ENCODE measurements at places on chromosomes 5 and 9. TPM values are rescaled to one million over a fixed set of nuclear protein-coding genes. Genes with fewer than 3 reads are reported as not detected.

GRCh38 chr9:127066851-127067136 is 55.6 kb downstream of the ANGPTL2 start:
- no peak for DNase-seq

DNA sequence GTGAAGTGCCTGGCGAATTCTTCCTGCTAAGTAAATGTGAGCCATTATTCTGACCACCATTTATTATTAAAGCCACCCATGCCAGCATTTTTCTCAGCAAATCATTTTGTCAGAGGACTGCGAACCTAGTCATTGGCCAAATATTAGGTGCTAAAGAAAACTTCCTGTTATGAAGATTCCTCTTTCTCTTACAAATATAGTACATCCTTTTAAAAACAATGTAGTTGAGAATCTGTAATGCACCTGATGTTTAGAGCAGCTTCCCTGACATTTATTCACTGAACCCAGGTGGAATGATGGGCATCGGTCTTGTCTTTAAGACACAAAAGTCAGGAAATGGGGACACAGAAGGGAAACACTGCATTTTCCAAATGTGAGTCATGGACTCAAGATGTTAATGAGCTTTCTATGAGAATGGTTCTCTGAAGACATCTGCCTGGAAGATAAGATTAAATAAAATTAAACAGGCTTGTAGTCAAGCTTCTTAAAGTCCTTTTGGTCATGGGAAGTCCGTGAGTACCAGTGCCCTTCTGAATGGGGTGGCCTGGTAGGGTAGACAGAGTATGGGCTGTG is 290.6 kb downstream of the FBXL7 start:
- no peak for DNase-seq

DNA sequence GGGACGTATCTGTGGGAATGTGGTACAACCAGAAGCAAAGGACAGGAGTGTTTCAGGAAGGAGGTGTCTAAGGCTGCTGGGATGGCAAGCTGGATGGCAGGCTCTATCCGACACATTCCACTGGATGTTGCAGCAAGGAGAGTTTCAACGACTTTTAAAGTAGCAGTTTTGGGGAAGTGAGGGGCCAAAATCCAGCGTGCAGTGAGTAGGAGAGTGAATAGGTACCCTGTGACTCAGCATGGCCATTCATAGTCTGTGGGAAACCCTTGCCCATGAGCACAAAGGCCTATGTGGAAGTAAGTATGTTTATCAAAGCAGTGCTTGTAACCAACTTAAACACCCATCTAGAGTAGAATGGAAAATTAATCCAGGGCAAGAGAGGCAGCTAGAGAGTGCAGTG is 664.7 kb downstream of the ACTL7B start:
- no peak for DNase-seq

DNA sequence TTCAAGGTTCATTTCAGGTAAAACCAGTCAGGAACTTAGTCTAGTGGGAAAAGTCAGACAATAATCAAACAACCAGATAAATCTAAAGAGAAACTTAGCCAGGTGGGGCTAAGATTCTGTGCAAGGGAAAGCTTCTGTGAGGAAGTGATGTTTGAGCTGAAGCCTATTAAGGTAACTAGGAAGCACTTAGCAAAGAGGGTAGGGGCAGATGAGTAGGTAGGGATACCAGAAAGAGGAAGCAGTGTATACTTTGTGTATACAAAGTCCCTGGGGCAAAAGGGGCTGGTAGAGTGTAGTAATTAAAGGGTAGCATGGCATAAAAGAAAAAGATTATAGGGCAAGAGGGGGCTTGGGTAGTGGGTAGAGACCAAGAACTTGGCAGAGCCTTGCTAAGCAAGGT is 3.6 kb upstream of the SPATA24 start:
- DNase-seq, result no peak

GRCh38 chr9:18639911-18640310 is 166.0 kb downstream of the ADAMTSL1 start:
- no peak for DNase-seq

DNA sequence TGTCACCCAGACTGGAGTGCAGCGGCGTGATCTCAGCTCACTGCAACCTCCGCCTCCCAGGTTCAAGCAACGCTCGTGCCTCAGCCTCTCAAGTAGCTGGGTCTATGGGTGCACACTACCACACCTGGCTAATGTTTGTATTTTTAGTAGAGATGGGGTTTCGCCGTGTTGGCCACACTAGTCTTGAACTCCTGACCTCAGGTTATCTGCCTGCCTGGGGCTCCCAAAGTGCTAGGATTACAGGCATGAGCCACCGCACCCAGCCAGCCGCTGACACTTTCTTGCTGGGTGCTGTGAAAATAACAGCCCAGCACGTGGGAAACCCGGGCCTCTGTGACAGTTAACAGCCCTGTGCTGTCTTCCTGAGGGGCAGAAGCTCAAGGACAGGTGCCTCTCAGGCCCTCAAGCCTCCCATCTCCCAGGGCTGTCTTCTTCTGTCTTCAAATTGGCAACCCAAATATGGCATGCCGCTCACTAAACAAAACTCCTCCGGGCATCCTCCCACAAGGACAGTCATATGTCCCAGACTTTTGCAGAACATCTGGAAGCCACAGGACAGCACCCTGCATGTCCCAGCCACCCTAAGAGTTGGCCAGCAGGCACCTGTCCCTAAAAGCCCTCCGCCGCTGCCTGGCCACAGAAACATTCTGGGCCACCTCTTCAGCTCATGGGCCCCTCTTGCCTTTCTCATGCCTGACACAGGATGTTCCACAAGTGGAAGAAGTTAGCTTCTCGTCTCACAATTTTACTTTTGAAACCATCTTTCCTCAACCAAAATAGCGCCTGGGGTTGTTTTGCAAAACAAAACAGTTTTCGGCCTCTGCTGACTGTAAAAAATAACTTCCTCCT is 233.6 kb downstream of the SYK start:
- DNase-seq, result no peak

DNA sequence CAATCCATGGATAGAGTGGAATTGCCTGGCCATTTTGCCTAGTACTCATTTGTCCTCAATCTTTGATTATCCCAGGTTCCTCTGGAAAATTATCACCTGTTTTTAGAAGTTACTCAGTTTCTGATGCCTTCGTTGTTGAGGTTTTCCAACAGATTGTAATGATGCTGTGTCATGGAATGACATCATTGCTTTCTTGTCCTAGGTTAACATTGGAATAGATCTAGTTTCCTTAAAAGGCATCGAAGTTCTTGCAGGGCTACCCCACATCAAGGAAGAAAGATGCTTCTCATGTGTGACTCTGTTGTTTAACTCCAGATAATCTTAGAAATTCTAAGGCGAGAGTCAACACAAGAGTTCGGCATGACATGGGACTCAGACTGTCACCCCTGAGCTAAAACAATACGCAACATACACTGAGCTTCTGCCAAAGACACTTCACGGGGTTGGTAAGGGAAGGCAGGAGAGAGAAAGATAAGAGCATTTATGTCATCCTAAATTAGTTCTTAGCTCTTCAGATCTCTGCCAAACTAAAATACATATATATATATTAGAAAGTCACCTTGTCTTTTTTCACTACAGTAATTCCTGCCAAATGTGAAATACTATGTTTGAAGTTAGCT is 293.2 kb upstream of the WWC1 start:
- no peak for DNase-seq

DNA sequence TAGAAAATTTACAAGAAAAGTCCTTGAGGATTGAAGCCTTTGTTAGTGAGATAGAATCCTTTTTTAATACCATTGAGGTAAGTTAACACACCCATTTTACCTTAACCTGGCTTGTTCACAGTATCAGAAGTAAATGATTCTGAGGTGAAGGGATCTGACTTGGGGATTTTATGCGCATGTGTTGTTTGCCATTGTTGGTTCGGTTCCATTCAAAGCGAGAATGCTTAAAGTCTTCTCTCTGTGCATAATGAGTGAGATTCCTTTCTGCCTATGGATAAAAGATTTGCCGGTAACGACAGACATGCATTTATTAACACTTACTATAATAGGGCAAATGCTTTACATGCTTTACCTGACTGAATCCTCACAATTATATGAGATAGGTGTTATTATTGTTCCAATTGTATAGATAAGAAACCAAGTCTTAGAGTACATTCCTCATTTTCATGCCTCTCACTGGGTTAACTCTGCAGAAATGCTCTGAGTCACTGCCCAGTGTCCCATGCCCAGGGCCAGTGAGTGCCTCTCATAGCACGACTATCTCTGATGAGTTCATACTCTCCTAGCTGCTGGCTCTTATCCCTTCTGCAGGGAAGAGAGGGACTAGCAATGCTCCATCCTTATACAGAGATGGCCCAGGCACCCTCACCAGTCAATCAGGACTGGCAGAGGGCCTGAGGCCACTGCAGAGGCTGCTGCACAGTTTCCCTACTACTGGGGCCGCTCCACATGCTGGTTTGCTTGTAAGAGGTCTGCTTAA is 54.4 kb downstream of the CMYA5 start:
- DNase-seq, result no peak

DNA sequence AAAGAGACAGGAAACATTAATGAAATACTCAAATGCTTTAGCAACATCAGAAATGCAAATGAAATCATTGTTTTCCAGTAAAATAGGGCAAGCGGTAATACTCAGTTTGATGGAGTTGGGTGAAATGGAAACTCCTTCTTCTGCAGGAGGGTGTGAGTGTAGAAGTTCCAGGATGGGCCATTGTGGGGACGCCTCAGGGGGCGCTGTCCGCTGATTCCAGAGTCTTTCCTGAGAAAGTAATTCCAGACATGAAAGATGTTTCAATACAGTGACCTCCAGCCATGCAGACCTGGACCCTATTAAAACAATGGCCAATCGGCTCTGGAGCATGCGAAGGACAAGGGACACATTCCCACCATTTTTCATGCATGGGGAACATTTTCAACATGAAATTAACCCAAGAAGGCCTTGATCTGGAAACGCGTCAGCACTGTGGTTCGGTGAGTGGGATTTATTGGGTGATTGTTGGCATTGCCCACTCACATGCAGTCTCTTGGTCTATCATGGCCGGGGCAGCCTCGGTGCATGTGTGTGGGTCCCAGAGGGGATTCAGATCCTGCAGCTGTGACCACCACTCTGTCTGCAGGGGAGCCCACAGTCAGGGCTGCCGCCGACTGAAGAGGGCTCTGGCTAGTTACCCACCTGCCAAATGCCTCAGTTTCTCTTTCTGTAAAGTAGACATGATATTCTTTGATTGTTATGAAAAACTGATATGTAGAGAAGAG is 132.6 kb upstream of the IRX4 start:
- DNase-seq, result no peak

DNA sequence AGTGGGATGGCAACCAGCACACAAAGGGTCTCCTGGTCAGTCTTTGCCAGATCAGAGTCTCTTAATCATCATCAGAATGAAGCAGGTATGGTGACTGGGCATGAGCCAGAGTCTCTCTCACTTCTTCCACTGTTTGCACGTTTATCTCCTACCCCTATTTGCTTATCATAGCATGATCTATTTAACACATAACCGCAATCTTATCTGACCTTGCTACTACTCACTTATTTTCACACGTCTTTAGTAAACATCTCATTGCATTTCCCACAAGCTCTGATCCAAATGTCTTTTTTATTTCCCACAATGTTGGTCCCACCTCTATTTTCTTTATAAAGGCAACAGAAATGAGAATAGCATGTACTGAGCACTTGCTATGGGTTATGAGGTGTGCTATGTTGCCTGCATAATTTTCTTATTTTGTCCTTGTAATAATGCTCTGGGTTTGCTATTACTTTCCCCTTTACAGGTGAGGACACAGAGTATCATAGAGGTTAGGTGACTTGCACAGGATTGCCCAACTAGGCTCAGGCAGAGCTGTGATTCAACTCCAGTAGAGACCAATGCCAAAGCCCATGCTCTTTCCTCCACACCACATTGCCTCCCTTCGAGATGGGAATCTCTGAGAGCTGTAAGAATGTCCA is 39.7 kb upstream of the IL7R start:
- DNase-seq, result no peak

CARTPT gene
- not detected for total RNA-seq

HCN1 gene
- 4.3 TPM for total RNA-seq

SELENOP gene
- total RNA-seq, result 148 TPM

BASP1 gene
- total RNA-seq, result 170 TPM
